ENCODE measurements at places on chromosomes 3 and 15.
A peak's percentile ranks its signal among the peaks of the same experiment; 100 is the strongest.

GRCh38 chr3:46916799-46917198, 39.3 kb downstream of the PTH1R start:
- no peak for DNase-seq

DNA sequence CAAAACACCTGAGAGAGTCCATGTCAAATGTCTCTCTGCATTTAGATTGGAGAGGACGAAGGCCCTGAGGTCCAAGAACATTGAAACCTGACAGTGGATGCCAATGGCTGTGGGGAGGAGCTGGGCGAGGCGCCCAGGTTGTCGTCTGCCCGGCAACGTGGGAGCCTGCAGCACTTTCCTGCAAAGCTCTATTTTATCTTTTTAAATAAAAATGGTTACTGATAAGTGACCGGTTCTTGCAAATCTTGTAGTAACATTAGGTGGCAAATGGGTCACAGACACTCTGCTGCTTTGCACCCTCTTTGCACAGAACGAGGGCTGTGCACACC, 19.5 kb upstream of the FANCD2 start:
- no peak for DNase-seq

- no peak for DNase-seq
These were observed 93.8 kb upstream of the TGFBR2 start for GRCh38 chr3:30512576-30512975.

DNA sequence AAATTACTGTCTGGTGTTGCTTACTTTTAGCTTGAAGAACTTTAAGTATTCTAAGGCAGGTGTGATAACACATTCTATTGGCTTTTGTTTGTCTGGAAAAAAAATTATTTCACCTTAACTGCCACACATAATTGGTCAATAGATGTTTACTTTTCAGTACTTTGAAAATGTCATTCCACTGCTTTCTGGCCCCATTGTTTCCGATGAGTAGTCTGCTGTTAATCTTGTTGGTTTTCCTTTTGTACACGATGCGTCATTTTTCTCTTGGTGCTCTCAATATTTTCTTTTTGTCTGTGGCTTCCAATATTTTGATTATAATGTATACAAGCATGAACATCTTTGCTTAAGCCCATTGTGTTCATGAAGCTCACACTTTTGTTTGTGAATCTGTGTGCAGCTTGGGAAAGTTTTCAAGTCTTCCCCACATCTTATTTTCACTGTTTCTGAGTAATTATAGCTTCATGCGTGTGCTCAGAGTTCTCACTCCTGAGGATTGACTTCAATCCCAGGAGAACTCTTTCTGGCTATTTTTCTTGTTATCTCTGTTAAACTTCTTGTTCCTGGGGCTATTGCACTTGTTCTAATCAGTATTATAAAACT, 664.7 kb downstream of the IGSF11 start:
- DNase-seq, result no peak

GRCh38 chr3:10466186-10466585, 39.2 kb downstream of the ATP2B2 start:
- DNase-seq, result no peak

GRCh38 chr3:119589102-119589773, 8.4 kb upstream of the PLA1A start:
- DNase-seq, result peak; percentile 40

GRCh38 chr3:168427156-168427555, 331.4 kb upstream of the GOLIM4 start:
- DNase-seq, result no peak

DNA sequence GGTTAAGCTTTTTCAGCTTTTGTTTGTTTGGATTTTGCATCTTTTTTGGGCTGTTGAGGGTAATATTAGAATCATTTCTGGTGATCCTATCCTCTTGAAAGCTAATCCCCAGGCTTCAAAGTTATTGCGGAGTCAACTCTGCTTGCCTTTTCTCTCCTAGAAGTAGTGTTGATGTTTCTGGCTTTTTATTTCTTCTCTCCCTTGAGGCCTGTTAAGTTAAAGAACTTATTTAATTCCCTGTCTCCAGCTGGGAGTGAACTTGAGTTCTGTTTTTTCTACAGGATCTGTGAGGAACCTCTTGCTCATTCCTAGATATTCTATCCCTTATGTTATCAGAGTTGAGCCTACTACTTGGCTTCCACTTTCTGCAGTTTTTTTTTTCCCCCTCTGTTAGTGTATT, 34.1 kb upstream of the CACNA1D start:
- DNase-seq, result no peak

DNA sequence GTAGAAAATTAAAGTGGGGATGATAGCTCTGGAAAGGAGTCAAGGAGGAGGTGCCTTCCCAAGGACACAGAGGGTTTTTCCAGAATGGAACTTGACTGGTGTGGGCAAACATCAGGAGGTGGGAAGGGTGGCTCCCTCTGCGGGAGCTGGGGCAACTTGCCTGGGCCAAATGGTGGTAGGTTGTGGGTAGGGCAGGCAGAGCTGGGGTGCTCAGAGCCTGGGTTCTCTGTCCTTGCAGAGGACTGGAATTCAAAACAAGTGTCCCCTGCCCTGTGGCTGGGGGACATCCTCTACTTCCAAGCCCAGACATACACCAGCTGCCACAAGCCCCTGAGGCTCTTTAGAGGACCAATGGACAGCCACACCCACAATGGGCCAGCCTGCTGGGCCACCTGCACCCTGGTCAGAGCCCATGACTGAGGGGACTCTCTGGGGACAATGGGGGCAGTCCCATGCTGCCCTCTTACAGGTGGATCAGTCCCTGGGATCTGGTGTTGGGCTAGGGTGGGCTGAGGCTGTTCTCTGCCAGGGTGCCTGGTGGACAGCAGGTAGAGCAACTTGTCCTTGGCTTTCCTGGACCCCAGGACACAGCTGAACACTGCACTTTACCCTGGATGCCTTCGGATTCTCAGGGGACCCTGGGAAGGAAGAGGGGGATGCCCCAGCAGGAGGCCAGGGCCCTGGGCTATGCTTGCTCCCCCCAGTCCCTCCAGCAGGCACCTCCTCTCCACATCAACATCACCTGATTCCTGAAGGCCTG, 38.6 kb upstream of the CSPG4 start:
- DNase-seq, result no peak

- DNase-seq, result no peak
These were observed 8.3 kb downstream of the ZNF710 start for GRCh38 chr15:90009301-90010022.

- DNase-seq, result no peak
These were observed 95.6 kb downstream of the DNASE1L3 start for GRCh38 chr3:58115175-58115574.

- DNase-seq, result no peak
These were observed 24.9 kb downstream of the TXNRD3 start for GRCh38 chr3:126630020-126630419.

DNA sequence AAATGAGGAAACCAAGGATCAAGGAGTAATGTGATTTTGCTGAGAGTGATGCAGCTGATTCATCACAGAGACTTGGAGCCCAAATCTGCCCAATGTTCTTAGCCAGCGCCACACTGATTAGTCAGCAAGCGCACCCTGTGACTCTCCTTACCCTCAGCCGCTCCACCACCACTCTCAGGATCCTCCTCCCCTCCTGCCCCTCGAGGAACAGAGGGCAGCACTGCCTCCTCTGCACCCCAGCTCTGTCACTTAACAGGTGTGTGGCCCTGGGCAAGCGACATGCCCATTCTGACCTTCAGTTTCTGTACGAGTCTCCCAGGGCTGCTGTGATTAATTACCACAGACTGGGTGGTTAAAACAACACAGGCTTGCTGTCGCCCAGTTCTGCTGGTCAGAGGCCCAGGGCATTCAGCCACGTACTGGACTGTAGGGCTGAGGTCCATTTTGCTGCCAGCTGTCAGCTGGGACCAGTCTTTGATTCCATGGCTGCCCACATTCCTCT, 36.1 kb upstream of the HRH1 start:
- DNase-seq, result no peak

DNA sequence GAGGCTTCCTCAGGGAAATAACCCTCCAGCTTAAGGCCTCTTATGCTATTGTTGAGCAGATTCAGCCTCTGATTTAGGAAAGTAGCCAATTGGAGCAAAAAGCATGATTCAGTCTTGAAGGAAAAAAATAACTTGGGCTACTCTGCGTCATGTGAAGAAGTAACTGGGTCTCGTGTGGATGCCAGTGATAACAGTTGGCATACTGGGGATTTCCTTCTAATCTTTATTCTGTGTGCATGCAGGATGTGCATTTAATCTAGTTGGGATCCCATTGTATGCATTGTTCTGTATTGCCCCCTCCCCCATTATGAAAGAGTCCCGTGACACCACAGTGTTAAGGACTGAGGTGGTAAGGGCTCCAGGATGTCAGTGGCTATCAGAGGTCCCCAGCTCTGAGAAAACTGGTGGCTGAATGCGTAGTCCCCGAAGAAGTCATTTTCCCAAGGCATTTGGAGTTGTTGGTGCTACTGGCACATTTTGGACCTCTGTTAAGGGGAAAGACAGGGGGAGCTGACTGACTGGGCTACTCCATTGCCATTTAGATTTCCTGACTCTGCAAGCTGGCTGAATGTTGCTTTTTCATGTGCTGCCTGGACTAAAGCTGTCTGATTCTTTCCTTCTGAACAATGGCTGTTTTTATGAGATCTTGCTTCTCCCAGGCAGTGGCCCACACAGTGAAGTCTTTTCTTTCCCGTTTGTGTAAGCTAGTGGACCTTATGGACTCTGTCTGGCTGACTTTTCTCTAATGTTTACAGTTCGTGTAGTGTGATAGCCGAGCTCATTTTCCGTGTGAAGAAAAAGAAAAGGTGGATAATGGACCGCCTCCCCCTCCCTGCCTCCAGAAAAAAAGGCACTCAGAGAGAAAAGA, 38.4 kb upstream of the TRAK1 start:
- no peak for DNase-seq

Measured in iPS-NIHi11 (cell line).